A673 (cell line): ENCODE measurements at places on chromosomes 2 and 18. TPM values are rescaled to one million over a fixed set of nuclear protein-coding genes. Genes with fewer than 3 reads are reported as not detected.
A peak's percentile ranks its signal among the peaks of the same experiment; 100 is the strongest.

- DNase-seq: no peak
These were observed 524 bp upstream of the FEV start for GRCh38 chr2:218985325-218986091.

DNA sequence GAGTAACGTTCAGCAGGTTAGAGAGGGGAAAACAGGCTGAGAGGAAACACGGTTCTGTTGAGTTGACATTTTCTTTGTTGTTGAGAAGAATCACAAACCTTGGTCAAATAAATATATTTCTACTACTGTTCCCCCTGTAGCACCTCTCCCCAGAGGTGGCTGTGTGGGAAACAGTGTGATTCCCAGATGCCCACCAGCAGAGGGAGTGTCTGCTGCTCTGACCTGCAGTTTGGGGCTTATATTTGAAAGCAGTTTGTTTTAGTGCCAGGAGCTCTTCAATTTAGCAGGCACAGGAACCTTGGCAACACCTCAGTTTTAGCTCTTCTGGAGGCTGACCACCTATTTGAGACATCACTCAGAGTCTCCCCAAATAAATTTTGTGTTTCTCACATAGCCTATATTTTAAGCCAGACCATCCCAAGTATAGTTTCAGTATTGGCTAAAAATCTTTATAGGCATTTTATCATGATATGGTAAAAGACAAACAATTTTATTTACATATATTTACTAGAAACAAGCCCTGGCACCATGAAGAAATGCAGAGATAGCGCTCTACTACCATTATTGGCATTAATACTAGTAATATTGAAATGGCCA, 75.7 kb downstream of the PIK3C3 start:
- DNase-seq: peak; percentile 57

DNA sequence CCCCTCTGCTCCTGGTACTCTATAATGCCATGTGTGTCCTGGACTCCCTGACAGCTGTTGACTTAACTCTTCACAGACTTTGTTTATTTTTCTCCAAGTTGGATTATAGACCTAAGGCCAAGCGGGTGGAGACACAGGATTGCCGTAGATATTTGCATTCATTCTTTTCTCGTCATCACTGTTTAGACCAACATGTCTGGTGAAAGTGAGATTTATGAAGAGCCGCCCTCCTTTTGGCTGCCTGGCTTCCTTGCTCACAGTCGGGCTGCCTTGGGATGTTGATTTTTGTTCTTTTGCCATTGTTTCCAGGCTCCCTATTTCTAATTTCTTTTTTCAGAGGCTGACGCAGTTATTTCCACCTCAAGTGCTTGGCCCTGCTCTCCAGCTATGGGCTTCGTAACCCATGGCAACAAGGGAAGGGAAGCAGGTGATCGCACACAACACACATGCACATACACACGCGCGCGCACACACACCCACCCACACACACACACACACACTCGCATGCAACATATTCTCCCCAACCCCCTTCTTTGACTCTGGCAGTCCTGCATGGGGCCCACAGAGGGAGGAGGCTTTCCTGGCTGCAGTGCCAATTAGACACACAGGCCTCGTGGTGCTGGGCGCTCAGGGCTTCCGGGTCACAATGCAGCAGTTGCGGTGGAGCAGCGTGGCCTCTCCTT, 296.5 kb downstream of the MTX2 start:
- DNase-seq: no peak

DNA sequence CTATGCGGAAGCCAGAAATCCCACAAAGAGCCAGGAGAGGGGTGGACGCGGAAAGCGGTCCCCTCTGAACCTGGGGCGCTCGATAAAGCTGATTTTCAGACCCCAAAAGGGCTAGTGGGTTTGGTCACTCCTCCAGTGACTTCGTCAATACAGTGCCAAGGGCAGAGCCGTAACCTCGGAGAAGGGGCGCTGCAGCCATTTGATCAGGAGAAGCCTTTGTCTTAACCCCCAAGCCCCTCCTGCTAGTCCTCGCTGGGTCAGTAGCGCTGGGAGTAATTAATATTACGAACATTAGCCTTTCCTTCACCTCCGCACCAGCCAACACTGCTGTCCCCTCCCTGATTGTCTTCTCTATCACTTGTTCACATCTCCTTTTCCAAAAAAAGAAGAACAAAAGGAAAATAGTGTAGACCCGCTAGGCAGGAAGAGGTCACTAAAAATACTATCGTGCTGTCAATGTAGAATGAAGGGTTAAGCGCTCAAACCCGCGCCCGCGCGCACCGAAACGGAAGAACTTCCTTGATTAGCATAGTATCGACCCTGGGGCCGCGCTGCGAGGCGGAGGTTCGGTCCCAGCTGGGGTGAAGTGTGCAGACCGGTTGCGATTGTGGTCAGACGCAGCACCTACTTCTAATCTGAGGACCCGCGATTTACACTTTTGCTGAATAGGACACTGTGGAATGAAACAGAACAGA, 63.2 kb upstream of the MAPRE2 start:
- peak; percentile 49 for DNase-seq

DNA sequence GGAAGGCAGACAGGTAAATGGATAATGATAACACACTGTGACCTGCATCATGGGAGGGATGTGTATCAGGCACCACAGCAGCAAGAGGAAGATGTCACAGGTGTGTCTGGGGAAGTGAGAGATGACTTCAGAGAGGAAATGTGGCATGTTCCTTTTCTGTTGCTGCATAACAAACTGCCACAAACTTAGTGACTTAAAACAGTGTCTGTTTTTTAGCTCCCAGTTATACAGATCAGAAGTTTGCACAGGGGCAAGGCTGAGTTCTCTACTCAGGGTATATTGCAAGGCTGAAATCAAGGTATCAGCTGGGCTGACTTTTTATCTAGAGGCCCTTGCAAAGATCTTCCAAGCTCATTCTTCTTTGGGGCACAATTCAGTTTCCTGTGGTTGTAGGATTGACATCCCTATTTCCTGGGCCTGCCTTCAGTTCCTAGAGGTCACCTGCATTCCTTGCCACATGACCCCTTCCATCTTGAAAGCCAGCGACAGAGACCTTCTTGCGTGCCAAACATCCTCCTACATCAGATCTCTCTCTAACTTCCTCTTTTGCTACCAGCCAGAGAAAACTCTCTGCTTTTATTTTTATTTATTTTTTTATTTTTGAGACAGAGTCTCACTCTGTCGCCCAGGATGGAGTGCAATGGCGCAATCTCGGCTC, 2.1 kb upstream of the MAP3K2 start:
- DNase-seq: no peak

DNA sequence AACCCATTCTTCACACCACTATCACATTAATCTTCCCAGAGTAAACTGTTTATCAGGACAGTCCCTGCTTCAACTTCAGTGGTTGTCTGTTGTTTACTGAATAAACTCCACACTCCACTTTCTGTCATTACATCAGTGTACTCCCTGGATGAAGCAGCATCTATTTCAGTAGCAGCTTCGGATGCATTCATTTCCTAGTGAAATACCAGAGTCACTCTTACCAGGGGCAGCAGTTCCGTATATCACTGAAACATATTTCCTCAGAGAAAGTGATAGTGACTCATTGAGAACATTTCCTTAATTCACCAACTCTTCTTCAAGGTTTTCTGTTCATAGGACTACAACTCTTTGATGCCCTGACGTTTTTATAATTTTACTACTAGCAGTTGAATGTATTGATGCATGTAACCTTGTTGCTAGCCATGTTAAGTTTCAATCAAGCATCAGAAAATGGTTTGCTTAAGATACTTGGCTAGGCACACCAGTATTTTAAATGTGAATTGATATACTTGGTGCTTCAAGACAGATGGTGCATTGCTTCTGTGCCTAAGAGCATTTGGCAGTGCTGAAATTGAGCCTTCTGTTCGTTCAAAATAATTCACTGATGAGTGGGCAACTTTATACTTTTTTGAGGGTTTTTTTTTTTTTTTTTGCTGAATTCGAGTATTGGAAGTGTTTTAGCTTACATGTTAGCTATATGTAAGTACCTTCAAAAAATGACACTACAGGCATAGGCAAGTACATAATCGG, 92.3 kb downstream of the UBE2E3 start:
- DNase-seq: no peak

GRCh38 chr2:205130111-205130829, 552.0 kb upstream of the NRP2 start:
- no peak for DNase-seq

GRCh38 chr2:100819370-100820272, at the start of gene NPAS2:
TSS of gene NPAS2 (plus strand) at chr2:100820139. CDS start at chr2:100904755, 84,616 bp downstream.
- DNase-seq: peak; percentile 69

DNA sequence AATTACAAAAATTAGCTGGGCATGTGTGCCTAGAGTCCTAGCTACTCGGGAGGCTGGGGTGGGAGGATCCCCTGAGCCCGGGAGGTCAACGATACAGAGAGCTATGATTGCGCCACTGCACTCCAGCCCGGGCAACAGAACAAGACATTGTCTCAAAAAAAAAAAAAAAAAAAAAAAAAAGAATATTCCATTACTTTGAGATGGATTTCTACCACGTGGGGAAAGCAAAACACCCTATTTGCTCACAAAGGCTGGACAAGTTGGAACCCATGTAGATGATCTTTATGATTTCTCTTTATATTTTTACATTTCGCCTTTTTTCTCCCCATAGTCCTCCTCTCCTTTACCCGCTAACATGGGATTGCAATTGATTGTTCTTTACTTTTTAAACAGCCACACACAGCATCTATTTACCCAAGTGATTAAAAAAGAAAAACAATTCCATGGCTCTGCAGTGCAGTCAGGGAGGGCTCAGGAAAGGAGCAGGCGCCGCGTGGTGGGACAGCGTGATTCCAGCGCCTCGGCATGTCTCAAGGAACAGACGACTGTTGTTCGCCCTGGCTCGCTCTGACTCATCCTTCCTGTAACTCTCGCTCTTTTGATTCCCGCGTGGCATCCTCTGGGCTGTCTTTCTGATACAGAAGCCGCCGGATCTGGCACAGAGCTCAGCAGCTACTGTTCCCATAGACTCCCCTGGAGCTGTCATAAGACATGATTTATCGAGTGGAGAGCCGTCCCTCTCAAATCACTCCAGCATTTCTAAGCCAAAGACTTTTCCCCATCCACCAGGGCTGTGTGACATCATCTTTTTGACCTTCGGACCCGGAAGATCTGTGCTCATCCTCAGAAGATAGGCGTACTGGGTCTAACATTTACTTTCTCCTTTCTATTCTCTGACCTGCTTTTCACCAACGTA, 230.4 kb upstream of the AGAP1 start:
- DNase-seq: peak; percentile 95

- no peak for DNase-seq
These were observed 110.6 kb upstream of the ACVR1 start for GRCh38 chr2:157986761-157987160.

DNA sequence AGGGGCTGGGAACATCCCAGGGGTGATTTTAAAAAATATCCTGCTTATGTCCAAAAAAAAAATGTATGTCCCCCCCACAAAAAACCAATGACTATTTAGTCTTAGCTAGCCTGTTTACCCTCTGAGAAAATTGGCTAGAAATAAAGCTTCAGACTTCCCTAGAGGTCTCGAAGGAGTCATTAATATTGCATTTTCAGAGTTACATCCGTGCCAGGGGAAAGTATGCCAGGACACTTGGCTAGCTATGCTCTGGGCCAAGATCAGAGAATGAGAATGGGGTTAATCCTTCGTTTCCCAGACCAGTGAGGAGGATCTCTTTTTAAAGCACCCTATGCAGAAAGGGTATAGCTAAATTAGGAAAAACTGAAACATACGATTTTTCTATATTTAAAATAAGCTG, 183.6 kb downstream of the MC4R start:
- DNase-seq: no peak

DNA sequence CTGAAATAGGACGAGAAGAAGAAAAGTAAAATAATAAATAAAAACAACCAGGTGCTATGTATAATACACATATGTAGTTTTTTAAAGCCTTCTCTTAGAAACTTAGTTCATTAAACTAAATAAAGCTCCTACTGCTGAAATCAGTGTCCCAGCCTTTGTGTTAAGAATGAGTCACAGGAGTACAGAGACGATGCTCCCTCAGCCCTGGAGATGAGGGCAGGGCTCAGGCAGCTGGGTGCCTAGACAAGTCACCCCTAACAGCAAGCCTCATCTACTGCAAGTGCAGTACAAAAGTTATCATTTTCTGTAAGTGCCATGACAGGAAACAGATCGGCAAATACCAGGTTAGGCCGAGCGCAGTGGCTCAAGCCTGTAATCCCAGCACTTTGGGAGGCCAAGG, 18.2 kb downstream of the KIDINS220 start:
- DNase-seq: no peak

GRCh38 chr2:10007921-10008808, 35.2 kb upstream of the KLF11 start:
- DNase-seq: no peak

DNA sequence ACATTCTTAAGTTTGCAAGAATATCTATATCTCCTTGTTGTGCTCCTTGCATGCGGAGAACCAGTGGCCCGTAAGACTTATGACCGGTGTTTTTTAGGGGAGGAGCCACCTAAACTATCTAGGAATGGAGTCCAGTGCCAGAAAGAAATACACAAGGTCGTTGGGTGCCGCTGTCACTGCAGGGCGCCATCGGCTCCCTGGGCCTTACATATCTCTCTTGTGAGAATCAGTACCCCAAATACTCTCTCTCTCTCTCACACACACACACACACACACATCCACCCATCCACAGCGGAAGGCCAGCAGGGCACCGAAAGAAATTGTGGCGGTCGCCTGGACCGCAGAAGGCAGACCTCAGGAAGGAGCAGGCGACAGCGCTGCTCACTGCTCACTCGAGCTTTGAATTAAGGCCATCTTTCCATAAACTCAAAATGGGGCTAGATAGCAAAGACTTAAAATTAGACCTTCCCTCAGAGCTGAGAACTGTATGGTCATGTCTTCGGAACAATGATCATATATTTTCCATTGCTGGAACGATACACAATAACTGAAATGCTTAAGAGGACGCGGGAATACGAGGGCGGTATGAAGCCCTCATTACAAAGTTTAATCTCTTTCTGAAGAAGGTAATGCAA, 10.4 kb downstream of the NR4A2 start:
- DNase-seq: no peak

DNA sequence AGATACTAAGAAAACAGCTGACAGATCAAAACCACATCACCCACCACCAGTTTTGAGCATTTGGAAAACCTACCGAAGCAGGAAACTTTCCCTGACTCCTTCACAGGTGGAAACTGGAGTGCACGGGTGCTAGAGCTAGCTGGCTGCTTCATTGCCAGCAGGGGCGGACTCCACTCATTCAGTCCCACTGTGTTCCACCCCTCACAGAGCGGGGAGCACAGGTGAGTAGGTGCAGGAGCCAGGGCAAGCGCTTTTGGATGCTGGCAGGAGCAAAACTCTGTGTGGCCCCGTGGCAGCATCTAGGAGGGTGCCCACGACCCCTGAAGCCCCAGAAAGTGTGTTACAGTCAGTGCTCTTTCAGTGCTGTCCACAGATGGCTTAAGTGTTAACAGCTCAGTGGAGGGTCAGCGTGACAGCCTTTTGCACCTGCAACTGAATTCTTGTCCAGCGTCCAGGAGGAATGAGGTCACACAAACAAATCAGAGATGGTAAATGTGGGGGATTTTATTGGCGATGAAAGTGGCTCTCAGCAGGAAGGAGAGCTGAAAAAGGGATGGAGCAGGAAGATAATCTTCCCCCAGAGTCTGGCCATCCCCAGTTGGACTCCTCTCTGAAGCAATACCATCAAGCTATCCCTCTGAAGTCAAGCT, 71.1 kb downstream of the TMEM163 start:
- DNase-seq: no peak

Gene ITGB6
- total RNA-seq: not detected in 2 replicates

Gene LIMS3
- 2.3 and 2.7 TPM in 2 replicates for total RNA-seq

Gene MYOM1
- 0.37 and 0.46 TPM in 2 replicates for total RNA-seq

Gene AKAIN1
- not detected in 2 replicates for total RNA-seq

Gene TRIM43
- total RNA-seq: not detected in 2 replicates
